ENCODE measurements at places on chromosomes 3 and 15. TPM values are rescaled to one million over a fixed set of nuclear protein-coding genes. Genes with fewer than 3 reads are reported as not detected.
A peak's percentile ranks its signal among the peaks of the same experiment; 100 is the strongest.

Gene SPATA12
- total RNA-seq = not detected

- no peak for DNase-seq
Measured at GRCh38 chr3:176914764-176915163, 282.5 kb downstream of the TBL1XR1 start.

Gene AEN
- 9.8 TPM for total RNA-seq

GRCh38 chr15:101376615-101377395 is 81.8 kb upstream of the SNRPA1 start:
- no peak for DNase-seq

GRCh38 chr3:7934362-7934761 is 567.3 kb upstream of the LMCD1 start:
- DNase-seq = no peak

DNA sequence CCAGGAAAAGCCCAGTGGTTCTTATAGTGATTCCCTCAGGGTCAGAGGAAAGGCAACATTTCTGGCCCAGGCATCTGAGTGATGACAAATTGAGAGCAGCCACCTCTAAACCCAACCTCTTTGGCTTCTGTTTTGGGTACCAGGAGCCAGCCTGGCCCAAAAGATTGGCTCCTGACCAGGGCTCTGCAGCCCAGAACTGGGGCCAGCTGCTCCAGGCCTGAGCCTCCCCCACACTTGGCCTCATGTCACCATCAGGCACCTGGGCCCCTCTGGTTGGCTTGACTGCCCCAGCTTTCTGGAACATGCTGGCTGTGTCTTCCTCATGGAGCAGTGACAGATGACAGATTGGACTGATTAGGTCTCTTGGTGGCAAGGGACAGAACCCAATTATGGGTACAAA is 26.0 kb upstream of the HCN4 start:
- no peak for DNase-seq

Gene COL6A5
- not detected for total RNA-seq

- no peak for DNase-seq
Measured at GRCh38 chr3:45741742-45742460, 52.7 kb downstream of the SACM1L start.

- no peak for DNase-seq
Measured at GRCh38 chr3:112395181-112395895, 62.4 kb downstream of the CD200 start.

- no peak for DNase-seq
Measured at GRCh38 chr3:15722877-15723623, 74.7 kb downstream of the ANKRD28 start.

- no peak for DNase-seq
Measured at GRCh38 chr3:57675530-57675929, 17.3 kb downstream of the DENND6A start.

- peak; percentile 79 for DNase-seq
Measured at GRCh38 chr3:13896473-13897154, 16.7 kb upstream of the WNT7A start.

DNA sequence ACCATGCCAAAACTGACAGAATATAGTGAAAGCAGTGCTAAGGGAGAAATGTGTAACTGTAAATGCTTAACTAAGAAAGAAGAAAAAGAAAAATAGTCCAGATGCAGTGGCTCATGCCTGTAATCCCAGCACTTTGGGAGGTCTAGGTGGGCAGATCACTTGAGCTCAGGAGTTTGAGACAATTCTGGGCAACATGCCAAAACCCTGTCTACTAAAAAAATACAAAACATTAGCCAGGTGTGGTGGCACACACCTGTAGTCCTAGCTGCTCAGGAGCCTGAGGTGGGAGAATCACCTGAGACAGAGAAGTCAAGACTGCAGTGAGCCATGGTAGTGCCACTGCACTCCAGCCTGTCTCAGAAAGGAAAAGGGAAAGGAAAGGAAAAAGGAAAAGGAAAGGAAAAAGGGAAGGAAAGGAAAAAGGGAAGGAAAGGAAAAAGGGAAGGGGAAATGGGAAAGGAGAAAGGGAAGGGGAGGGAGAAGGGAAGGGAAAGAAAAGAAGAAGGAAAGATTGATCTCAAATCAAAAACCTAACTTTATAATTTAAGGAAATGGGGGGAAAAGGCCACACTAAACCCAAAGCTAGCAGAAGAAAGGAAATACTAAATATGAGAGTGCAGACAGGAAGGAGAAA is 20.3 kb downstream of the C3orf33 start:
- no peak for DNase-seq

- DNase-seq = no peak
Measured at GRCh38 chr3:99774467-99774866, 43.2 kb upstream of the CMSS1 start.

GRCh38 chr3:165233501-165234195 is 37.5 kb upstream of the SLITRK3 start:
- no peak for DNase-seq

DNA sequence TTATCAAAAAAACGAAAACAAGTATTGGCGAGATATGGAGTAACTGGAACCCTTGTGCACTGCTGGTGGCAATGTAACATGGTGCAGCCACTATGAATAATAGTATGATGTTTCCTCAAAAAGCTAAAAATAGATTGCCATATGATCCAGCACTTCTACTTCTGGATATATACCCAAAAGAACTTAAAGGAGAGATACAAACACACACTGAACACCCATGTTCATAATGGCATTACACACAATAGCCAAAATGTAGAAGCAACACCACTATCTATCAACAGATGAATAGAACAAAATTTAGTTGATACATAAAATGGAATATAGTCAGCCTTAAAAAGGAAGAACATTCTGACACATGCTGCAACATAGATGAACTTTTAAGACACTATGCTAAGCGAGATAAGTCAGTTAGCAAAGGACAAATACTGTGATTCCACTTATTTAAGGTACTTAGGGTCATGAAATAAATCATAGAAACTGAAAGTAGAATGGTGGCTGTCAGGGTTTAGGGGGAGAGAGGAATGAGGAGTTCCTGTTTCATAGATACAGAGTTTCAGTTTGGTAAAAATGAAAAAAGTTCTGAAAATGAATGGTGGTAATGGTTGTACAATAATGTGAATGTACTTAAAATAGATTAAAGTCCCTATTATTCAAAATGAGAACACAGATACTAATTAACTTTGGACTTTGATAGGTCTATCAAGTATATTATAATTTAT is 59.4 kb upstream of the IMPG2 start:
- no peak for DNase-seq

DNA sequence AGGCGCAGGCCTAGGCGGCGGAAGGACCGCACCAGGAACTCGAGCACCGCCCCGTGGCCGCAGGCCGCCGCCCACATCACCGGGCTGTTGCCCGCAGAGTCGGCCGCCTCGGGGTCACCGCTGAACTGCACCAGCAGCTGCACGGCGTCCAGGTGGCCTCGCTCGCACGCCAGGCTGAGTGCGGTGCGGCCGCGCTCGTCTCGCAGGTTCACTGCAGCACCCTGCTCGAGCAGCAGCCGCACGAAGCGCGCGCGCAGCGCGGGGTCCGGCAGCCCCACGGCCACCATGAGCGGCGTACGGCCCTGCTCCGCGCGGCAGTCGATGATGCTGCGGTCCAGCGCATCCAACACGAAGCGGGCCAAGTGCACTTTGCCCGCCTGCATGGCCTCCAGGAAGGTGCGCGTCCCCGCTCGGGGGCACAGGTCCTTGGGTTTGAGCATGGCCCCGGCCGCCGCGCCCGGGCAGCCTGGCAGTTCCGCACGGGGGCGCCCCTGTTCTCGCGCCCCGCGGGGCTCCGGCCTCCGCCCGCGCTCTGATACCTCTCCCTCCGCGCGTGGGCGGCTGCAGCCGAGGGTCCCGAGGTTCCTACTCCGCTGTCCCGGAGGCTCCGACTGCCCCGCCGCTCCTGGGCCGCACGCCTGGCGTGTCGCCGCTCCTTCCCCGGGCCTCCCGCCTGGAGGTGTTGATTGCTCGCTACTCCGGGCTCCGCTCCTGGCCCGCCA is 556 bp downstream of the ANKRD63 start:
- peak; percentile 53 for DNase-seq

All from Peyer's patch (tissue), 4 donors.